ENCODE measurements at places on chromosomes 12 and 14.

DNA sequence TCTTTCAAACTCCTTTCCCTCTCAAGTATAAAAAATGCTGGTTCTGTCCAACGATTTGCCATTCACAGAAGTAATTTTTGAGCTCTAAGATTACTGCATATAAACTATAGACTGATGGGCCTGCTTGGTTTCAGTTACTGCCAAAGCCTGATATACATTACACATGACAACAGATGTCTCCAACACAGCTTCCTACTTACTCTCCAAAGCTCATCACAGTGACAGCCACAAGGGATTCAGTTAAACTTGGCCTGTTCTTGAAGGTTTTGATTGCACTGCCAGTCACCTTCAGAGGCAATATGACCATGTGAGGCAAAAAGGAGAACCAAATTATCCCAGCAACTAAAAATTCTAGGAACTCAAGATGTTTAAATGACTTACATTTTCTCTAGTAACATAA, 30.1 kb downstream of the STXBP6 start:
- DNase-seq: no peak

- no peak for DNase-seq
Observed at GRCh38 chr14:105247715-105248367, 492 bp upstream of the BTBD6 start.

GRCh38 chr12:93857279-93857938, 180.2 kb downstream of the CRADD start:
- no peak for DNase-seq

GRCh38 chr12:42946871-42947381, 357.4 kb upstream of the PRICKLE1 start:
- no peak for DNase-seq

GRCh38 chr14:89915114-89915878, 39.2 kb downstream of the EFCAB11 start:
- peak; percentile 60 for DNase-seq

- no peak for DNase-seq
Observed at GRCh38 chr12:3147260-3147659, 70.1 kb downstream of the TSPAN9 start.

GRCh38 chr12:116539905-116540482, 19.2 kb upstream of the MAP1LC3B2 start:
- no peak for DNase-seq

GRCh38 chr12:116709768-116710167, 28.1 kb downstream of the SPRING1 start:
- DNase-seq: no peak

- no peak for DNase-seq
Observed at GRCh38 chr14:76083796-76084765, 67.6 kb upstream of the GPATCH2L start.

GRCh38 chr14:55752580-55753390, 172.8 kb downstream of the KTN1 start:
- no peak for DNase-seq

DNA sequence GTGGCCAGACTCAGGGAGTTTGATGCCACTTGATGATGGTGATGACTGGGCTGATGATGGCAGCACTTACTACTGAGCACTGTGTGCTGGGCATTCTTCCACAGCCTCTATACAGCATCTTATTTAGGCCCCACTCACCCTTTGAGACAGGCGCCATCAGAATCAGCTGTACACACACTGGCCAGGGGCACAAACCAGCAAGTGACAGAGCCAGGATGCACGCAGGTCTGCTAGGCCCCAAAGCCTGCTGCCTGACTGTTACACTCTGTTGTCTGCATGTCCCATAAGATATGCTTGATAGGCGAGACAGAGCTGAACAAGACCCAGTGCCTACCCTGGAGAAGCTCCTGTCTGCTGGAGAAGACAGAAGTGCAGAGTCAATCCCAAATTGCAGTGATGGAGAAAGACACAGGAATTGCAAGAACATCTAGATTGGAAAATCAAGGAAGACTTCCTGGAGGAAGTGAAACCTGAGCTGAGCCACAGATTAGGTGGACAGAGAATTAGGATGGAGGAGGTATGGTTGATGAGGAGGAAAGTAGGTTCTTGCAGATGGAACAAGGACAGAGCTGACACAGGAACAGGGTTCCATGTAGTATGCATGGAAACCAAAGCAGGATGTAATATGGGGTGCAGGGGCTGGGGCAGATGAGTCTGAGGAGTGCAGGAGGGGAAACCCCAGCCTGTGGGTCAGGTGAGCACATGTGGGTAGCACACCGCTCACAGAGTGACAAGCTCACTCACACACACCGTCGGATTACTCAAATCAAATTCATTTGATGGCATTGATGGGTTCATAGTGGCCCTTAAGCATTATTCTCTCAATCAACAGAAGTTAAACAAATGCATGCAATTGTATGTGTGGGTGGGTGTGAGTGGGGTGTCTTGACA, 117.3 kb downstream of the BEGAIN start:
- DNase-seq: peak; percentile 15

GRCh38 chr12:66822961-66823360, 144.1 kb upstream of the GRIP1 start:
- DNase-seq: no peak

GRCh38 chr14:73567951-73568885, 795 bp upstream of the ACOT2 start:
- no peak for DNase-seq

DNA sequence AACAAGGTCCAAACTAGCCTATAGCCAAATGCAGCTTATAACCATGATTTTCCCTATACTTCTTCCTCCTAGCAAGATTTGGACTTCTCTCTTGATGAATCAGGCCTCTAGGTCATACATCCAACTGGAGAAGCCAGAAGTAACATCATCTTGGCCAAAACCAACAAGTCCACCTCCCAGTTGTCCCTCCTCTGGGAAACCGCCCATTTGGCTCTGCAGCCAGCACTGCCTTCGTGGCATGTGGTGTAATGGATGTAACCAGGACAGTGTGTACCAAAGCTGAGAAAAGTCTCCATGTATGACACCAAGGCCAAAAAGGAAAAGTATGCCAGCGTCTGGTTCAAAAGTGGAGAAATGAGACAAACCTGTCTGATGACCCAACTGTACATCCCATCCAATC, 59.3 kb upstream of the VASH1 start:
- no peak for DNase-seq

DNA sequence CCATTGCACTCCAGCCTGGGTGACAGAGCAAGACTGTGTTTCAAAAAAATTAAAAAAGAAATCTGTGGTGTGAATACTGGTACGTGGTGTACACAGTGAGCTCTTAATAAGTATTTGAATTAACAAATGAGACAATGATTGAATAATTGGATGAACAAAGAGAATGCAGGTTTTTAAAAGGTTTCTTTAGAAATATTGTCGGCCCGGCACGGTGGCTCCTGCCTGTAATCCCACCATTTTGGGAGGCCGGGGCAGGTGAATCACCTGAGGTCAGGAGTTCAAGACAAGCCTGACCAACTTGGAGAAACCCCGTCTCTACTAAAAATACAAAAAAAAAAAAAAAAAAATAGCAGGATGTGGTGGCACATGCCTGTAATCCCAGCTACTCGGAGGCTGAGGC, 6.6 kb downstream of the HIF1A start:
- no peak for DNase-seq

DNA sequence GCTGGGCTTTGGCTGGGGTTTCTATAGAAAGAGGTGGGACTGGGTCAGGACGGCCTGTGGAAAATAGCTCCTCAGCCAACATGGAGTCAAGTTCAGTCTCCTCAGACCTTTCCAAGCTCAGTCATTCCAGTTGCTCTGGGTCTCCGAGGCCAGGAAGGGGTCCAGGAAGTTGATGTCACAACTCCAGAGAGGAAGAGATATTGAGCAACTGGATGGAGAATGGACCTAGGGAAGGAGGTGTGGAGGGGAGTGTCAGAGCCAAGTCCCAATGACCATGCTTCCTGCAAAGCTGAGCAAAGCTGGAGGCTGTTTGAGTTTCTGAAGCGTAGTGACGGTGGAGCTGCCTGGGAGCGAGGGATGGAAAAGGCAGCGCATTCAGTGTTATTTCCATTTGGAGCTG, 86.1 kb downstream of the SLC24A4 start:
- no peak for DNase-seq

- no peak for DNase-seq
Observed at GRCh38 chr12:47993491-47993890, 10.8 kb downstream of the COL2A1 start.

DNA sequence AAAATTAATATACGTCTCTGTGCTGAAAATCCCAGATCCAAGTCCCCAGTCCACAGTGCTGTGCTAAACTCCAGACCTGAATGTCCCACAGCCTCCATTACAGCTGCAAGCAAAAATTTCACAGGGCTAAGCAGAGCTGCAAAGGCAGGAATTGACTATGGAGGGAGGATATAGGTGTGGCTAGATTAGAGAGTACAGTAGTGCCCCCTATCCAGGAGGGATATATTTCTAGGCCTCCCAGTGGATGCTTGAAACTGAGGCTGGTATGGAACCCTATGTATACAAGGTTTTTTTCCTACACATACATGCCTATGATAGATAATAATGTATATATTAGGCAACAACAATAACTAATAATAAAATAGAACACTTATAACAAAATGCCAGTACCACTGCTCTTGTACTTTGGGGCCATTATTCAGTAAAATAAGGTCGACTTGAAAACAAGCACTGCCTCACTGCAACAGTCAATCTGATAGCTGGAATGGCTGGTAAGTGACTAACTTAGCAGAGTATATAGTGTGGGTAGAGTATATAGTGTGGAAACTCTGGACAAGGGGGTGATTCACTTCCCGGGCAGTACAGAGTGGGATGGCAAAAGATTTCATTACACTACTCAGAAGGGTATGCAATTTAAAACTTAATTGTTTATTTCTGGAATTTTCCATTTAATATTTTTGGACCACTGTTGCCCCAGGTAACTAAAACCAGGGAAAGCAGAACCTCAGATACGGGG, 82.7 kb downstream of the C14orf132 start:
- no peak for DNase-seq

DNA sequence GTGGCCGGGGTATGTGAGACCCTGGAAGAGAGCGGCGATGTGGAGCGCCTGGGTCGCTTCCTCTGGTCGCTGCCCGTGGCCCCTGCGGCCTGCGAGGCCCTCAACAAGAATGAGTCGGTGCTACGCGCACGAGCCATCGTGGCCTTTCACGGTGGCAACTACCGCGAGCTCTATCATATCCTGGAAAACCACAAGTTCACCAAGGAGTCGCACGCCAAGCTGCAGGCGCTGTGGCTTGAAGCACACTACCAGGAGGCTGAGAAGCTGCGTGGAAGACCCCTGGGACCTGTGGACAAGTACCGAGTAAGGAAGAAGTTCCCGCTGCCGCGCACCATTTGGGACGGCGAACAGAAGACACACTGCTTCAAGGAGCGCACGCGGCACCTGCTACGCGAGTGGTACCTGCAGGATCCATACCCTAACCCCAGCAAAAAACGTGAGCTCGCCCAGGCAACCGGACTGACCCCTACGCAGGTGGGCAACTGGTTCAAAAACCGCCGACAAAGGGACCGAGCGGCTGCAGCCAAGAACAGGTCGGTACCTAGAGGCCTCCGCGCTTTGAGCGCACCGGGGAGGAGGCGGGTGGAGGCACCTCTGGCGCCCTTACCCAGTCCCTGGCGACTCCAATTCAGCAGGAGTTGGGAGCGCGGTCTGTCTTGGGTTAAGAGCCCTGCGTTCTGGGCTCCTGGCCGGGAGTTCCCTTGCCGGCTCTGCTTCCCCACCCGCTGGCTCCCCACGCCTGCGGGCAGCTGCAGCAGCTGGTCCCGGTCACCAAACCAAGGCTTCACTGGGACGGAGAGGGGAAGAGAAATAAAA, 700 bp downstream of the SIX6 start:
- DNase-seq: no peak

- DNase-seq: no peak
Observed at GRCh38 chr12:102992297-102992696, 34.8 kb downstream of the ASCL1 start.

DNA sequence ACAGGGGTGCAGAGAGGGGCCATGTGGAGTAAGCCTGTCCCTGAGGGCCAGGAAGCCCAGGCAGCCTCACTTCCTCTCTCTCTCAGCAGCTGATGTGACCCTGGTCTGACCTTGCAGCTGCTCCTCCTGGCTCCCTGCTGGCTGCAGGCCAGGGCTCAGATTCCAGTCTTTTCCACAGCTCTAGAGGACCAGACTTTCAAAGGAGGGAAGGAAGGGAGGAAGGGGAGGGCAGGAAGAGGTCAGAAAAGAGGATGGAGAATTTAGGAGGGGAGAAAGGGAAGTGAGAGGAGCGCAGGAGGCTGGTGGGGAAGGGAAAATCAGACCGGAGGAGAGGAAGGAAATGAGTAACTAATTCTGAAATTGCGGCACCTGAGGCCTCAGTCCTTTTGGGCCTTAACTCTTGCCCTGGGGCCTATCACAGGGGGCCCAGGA, 40.9 kb upstream of the VASH1 start:
- DNase-seq: no peak

GRCh38 chr14:88299865-88300530, 23.1 kb downstream of the KCNK10 start:
- DNase-seq: no peak

All from stimulated activated naive CD8-positive, alpha-beta T cell treated with anti-CD3 and anti-CD28 coated beads, Interleukin-15, amount 100 ng/mL, for 72 hours (primary cell).